ENCODE measurements at places on chromosomes 4 and X.

DNA sequence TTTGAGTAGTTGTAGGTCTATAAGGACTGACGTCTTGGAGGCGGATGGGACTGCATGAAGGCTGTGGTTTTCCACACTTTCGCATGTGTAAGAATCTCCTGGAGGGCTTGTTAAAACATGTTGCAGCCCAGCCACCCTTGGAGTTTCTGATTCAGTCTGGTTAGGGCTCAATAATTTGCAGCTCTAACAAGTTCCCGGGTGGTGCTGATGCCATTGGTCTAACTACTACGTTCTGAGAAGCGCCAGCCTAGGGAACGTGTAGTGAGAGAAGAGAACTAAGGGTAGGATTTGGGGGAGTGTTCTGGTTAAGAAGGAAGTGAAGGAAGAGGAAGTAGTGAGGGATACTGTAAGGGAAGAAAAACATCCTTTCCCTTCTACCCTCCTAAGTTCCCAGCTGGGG, 138.9 kb downstream of the LARP7 start:
- DNase-seq = no peak

DNA sequence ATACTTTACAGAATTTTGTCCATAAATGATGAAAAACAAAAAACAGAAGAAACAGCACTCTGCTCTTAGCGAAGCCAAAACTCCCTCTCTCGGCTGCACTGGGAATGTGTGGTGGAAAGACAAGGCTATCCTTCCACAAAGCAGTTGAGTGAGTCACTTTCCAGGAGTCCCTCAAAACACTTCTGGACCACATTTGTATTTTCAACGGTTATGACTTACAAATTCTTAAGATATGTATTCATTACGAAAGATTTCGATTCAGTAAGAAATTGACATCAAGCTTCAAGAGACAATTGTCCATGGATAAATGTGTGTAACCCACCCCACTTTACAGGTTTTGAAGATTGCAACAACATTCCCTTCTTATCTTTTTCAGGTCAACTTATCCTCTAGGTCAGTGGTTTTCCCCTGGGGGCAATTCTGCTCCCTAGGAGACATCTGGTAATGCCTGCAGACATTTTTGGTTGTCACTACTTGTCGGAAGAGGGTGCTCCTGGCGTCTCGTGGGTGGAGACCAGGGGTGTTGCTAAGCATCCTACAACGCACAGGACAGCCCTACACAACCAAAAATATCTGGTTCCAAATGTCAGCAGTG, 66.7 kb upstream of the MTNR1A start:
- no peak for DNase-seq

GRCh38 chrX:1870421-1870820, 255.6 kb downstream of the ASMT start:
- no peak for DNase-seq

DNA sequence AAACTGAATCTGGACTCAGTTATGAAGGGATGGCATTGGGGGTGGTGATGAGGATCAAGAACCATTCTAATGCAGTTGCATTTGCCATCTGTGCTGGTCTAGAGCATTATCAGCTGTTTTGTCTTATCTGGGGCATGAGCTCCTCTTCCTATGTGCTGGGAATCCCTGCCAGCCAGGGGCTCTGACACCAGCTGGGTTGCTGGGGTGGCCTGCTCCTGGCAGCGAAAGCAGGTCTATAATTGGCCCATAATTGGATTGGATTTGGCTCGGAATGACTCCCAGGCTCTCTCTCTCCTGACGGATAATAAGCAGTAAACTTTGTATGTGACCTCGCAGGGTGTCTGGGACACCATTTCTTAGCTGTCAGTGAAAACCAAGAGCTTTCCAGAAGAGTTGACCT, 34.1 kb downstream of the SMPX start:
- no peak for DNase-seq

- no peak for DNase-seq
These were observed 293.5 kb upstream of the FSTL5 start for GRCh38 chr4:162457071-162457865.
